ENCODE measurements at places on chromosomes 12 and 14.

DNA sequence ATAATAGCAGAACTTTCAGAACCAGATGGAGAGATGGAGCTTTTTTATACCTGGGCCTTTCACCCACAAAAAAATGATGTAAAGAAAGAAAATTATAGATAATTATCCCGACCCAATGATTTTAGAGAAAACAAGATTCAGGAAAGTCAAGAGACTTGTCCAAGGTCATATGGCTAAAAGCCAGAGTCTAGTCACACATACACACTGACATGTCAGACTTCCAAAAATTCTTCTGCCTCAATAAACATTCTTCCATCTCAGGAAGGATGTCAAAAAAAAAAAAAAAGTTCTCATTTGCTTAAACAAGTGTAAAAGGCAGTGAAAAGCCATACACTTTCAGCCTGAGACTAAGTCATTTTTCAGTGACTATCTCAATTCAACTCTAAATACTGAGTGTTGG lies 116.0 kb downstream of the PRICKLE1 start:
- DNase-seq = no peak

- DNase-seq = peak; percentile 80
Observed at GRCh38 chr12:6632026-6632983, 3.5 kb downstream of the LPAR5 start.

DNA sequence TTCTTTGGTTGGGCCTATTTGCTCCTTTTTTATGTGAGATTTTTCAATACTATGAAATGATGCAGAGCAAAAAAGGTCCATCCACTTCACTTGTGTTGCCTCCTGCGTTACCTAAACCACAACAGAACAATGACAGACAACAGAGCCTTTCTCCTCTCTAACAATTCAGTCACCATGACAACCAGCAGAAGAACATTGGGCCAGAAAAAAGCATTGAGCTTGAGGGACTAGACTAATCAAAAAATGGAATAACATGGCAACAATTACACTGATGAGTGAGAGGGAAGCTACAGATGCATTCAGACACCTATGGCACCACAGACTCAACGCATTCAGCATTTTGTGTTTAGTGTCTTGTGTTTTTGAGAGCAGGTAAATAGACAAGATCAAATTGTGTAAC lies 44.6 kb upstream of the PTCSC3 start:
- DNase-seq = no peak

GRCh38 chr14:96649327-96649601 lies 147.1 kb downstream of the PAPOLA start:
- DNase-seq = no peak

- peak; percentile 69 for DNase-seq
Observed at GRCh38 chr12:56079723-56080555, at the start of gene ERBB3. Gene ERBB3, plus strand, starts transcription at chr12:56080165. Its CDS starts 136 bp downstream, at chr12:56080301.

- DNase-seq = peak; percentile 62
Observed at GRCh38 chr12:57089271-57090245, 644 bp downstream of the NAB2 start.

- DNase-seq = peak; percentile 77
Observed at GRCh38 chr12:92431146-92431545, 271.6 kb upstream of the PLEKHG7 start.

DNA sequence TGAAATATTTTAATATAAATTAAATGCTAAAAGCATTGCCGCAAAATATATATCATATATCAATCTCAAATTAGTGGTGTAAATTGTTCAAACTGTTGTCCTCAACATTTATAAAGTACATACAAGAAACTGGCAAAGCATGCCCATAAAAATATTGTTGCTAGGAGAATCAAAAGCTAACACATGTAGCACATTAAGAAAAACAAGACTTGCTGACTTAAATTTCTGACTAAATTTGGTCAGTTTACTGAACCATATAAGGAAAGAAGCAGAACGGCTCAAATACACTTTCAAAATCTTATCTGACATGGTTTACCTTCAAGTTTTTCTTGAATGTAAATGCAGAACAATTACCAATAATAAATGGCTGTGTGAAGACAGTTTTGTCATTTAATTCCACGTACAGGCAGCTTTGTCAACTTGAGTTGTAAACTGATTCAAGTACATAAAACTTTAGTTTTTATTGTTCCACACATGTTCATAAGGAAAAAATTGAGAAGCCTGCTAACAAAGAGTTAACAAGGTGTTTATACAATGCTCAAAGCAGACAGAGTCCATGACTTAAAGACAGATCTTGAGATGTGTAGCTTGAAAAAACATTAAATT lies 50.4 kb downstream of the PPP1R12A start:
- no peak for DNase-seq

DNA sequence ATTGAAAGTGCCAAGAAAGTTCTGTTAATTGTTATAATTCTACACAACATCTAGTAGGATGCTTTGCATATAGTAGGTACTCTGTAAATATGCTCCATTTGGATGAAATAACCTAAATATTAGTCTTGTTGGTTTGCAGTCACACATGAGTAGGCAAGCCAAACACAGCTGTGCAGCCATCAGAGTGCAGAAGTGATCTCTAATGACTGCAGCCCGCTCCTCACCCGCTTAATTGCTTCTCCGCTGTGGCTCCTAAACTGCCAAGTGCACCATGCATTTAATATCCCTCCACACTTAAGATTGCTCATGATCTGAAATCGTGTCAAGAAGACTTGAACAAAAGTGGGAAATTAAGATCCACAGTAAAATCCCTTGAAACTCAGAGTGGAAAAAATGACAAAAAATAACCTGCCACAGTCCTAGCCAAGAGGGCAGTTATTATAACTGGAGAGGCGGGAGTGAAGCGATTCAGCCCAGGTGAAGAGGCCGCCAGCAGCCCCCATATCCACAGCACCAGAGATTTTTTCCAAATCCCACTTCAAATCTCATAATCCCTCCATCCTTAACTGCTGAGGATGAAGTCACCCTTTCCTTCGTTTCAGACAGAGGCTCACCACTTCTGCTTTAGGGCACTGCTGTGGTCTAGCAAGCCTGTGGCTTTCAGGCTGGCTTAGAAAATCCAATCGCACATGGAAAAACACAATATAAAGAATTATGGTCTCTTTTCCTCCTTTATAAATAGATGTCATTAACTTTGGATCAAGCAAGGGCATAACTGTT lies 69.5 kb downstream of the TMEM30B start:
- no peak for DNase-seq

DNA sequence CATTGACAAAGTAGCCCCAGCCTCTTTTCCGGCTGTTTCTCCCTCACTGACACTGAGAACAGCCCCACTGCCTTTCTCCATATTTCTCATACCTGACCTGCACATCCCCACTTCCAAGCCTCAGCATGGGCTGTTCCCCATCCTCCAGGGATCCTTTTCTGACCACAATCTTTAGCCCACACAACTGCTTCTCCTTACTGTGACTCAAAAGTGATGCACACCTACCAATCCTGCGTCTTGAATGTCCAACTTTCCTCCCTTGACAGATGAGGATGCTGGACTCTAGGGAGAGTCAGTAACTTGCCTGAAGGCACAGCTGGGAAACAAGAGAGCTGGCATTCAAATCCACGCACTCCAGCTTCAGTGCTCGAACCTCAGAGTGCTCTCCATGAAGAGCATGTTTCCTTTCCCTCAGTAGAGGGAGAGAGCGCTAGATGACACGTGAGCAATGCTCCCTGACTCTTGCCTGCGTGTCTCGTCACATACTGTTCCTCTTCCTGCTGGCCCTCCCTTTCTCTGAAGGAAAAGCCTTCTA lies 75.6 kb downstream of the NTF3 start:
- no peak for DNase-seq

DNA sequence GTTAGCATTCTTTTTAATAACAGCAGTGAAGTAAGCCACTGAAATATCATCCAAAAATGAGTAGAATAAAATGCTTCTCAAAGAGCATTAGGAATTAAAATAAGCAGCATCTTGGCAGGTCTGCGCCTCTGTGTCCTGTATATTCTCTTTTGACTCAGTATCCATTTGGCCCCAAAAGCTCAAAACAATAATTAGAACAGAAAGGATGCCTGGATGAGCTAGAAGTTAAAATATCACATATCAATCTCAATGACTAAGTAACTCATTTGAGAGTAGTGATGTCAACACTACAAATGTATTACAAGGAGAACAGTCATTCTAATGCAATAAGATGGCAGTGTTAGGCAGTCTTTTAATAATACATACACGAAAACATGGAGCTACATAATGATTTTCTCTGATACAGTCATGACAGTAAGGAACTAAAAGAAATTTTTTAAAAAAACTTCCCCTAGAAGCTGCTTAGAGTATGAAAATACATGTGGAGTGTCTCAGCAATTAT lies 160.9 kb upstream of the ABCD2 start:
- no peak for DNase-seq

DNA sequence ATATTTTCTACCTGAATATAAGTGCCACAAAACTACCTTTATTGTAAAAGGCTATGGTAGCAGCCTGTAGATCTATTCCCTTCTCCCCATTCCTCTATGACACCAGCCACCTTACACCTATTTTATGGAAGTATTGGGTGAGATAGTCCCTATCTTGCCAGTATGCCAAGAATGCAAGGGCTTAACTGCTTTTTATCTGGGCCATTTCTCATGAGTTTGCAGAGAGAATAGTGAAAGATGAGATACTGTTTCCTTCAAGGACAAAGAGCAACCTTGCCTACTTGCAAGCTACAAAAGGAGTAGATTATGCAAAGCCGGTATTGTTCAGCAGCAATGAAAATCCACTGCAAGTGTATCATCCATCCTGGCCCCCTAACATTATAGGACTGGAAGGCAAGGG lies 1775.6 kb upstream of the SEL1L start:
- DNase-seq = no peak

GRCh38 chr12:19439059-19440018 lies at the start of gene AEBP2:
Gene AEBP2, plus strand, starts transcription at chr12:19439492. Its CDS starts 208 bp downstream, at chr12:19439700.
- DNase-seq = peak; percentile 97

GRCh38 chr14:102594514-102595175 lies 2.2 kb downstream of the RCOR1 start:
- DNase-seq = peak; percentile 67

GRCh38 chr14:82244791-82245190 lies 711.1 kb upstream of the SEL1L start:
- no peak for DNase-seq

- no peak for DNase-seq
Observed at GRCh38 chr12:53737093-53737808, 10.0 kb upstream of the CALCOCO1 start.

GRCh38 chr12:1763153-1763552 lies 57.2 kb upstream of the LRTM2 start:
- no peak for DNase-seq

DNA sequence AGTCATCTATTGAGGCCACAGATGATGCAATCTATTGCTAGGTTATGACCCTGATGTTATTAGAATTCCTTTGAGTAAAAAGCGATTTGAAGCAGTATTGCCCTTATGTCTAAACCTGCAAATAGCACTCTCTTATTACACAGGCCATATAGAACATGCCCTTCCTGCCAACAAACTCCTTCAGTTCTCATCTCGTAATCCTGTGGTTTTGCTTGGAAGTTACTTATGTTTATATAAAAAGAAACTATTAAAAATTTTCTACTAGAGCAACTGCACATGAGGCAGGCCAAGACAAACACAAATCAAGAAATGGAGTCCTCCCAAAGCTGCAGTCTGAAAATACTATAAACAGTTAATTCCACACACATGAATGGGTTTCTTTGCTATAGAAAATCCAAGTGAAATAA lies 1200.2 kb downstream of the LRFN5 start:
- DNase-seq = no peak

- DNase-seq = no peak
Observed at GRCh38 chr12:46808955-46809697, 16.7 kb downstream of the SLC38A4 start.

DNA sequence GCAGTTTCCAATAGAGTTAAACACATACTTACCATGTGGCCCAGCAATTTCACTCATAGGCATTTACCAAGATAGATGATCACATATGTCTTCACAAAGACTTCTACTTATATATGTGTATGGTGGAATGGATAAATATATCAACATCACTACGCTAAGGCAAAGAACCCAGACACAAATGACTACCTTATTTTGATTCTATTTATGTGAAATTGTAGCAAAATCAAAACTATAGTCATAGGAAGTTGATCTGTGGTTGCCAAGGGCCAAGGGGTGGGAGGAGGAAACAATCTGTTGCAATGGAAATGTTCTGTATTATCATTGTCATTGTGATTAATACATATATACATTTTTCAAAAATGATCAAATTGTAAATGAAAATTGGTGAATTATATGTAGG lies 47.7 kb upstream of the ANP32D start:
- DNase-seq = no peak

- no peak for DNase-seq
Observed at GRCh38 chr12:10497602-10498001, 8.1 kb upstream of the EIF2S3B start.

- no peak for DNase-seq
Observed at GRCh38 chr12:94987801-94988200, 15.7 kb downstream of the NDUFA12 start.

- no peak for DNase-seq
Observed at GRCh38 chr14:70032016-70032415, 152.8 kb downstream of the SMOC1 start.

DNA sequence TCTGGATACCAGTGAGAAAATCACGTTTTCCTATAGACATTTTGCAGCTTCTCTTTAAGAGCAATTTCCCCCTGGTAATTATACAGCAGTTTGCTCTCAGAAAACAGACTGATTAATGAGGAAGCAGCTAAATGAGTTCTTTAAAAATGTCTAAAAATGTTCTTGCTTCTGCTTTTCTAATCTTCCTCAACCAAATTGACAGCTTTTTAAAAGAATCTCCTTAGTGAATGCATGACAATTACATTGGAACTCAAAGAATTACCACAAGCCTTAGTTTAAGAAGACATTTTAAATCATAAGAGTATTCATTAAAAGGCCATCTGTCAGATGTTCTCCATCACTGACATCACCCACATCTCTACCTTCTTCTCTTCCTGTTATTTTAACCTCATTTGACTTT lies 135.8 kb upstream of the PLXNC1 start:
- no peak for DNase-seq

DNA sequence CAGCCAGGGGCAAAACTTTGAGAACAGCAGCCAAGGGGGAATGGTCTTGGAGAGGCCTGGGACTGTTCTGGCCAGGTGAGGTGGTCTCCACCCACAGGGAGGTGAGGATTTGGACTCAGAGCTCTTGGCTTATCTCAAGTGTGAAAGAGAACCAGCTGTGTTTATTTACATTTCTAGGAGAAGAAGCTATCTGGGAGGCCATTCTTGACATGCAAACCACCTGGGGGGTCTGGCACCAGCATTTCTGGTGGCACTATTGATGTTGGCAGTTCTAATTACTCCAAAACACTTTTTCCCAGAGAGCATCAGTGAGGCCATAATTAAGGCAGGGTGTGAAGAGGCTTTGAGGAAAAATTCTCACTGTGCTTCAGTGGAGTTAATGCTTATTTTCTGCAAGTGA lies 95.1 kb downstream of the CAND1 start:
- DNase-seq = no peak

DNA sequence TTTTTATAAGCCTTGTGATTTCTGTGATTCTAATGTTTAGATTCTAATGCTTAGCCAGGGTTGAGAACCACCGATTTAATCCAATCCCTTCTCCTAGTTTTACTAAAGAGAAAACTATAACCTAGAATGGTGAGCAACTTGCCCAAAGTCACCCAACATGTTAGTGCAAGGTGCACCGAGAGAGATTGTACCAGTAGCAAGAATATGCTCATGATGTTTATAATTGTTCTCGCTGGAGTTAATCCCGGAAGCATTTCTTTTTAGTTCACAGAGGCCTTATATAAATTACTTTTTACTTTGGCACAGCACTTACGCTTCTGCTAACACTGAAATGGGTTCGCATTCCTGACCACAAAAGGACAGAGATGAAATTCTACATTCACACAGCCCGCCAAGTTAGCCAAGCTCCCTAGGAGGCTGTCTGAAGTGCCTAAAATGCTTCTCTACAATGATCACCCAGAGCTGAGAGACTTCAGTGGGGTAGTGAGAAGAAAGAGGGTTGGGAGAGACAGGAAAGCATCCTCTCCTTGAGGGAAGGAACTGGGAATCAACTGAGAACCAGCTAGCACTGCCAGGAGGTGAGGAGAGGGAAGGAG lies 579 bp upstream of the BLOC1S1 start:
- DNase-seq = no peak
